ENCODE measurements at places on chromosomes 5 and 9.

DNA sequence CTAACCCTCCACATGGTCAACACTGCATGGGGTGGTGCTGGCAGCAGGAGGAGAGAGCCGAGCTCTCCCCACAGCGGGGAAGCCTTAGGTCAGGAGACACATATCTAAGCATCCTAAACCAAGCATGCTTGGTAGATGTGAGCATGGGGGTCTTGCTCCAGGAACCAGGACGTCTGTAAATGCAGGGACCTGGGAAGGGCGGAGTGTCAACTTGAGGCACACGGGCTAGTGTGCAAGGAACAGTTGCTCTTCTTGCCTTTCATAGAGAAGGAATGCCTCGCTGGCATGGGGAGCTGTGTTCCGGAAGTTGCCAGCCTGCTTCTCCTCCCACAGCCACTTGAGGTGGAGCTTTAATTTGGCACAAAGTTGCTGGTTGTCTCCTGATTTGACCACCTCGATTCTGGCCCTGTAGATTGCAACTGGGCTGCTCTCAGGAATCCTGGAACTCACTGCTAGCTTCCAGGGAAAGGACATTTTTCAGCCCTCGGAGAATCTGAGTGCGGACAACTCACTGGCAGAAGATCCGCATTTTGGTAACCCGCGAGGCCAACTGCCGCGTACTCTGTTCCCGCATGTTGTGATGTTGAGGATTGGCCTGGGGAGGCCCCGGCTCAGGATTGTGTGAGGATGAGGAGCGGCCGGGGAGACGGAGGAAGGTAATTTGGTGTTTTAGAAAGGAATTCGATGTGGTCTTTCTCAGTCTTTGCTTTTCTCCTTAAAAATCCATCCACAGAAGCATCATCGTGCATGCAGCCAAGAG is 370.3 kb upstream of the IRX1 start:
- no peak for DNase-seq

- no peak for DNase-seq
Observed at GRCh38 chr5:60173667-60174066, 280.1 kb upstream of the PDE4D start.

- DNase-seq: no peak
Observed at GRCh38 chr5:179322071-179323025, 22.9 kb downstream of the ADAMTS2 start.

- DNase-seq: no peak
Observed at GRCh38 chr5:57953792-57954191, 471.2 kb upstream of the ACTBL2 start.

DNA sequence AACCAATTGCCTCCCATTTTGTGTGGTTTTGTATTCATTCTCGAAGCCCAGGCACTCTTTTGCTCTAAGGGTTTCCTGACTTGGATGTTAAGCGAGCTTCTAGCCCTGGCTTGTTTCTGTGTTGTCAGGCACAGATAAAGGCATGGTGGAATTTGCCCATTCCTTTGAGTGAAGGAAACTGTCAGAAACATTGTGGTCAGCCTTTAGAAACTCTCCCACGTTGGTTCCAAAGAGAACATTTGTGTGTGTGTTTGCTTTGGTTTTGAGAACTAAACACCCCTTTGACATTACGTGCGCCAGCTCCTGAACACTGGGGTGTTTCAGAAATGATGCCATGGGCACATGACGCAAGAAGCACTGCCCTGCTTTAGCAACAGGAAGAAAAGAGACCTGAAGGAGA is 320.9 kb downstream of the NTRK2 start:
- DNase-seq: no peak

GRCh38 chr5:157955541-157956172 is 96.7 kb upstream of the CLINT1 start:
- DNase-seq: no peak

All from activated naive CD4-positive, alpha-beta T cell (primary cell).